ENCODE measurements at places on chromosomes 5 and 9. TPM values are rescaled to one million over a fixed set of nuclear protein-coding genes. Genes with fewer than 3 reads are reported as not detected.

TICAM2 gene
- total RNA-seq = 0.52 TPM

- peak; percentile 17 for DNase-seq
Observed at GRCh38 chr5:72107131-72107900, at the start of gene MAP1B. TSS of gene MAP1B (plus strand) at chr5:72107475. CDS start at chr5:72107532, 57 bp downstream.

DNA sequence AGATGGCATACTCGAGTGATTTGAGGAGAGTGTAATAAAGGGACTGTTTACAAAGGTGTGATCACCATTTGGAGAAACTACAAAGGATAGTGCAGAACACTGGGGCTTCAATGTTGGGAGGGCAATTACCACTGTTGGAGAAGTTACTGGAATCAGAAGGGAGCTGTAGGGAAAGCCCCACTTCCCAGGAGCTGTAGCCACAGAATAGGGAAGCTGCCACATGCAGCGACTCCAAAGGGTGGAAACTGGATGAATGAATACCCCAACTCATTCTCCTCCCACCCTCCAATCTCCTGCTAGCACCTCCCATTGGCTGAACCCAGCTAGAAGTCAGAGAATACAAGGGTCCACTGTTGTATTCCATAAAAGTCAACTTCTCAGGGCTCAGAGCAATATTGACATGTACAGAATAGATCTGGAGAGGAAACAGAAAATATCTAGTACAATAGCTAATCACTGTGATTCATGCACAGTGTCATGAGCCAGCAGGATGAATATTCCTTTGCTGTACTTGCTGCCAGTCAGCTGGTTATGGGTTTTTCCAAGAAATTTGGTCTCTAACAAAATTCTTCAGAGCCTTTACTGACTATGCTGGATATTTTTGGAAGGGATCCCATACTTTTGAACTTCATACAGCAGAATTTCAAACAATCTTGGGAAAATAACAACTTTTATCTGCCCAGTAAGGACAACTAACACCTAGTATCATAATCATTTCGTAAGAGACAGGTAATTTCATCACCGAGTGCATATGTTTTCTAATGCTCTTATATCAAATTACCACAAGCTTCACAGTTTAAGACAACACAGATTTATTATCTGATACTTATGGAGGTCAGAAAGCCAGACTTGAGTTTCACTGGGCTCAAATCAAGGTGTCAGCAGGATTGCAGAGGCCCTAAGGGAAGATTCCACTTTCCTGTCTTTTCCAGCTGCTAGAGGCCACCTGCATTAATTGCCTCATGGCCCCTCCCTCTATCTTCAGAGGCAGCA lies 39.6 kb downstream of the PDCD1LG2 start:
- DNase-seq = no peak

- no peak for DNase-seq
Observed at GRCh38 chr5:14136228-14136627, 6.9 kb upstream of the TRIO start.

- no peak for DNase-seq
Observed at GRCh38 chr5:71013575-71013974, 11.6 kb downstream of the NAIP start.

- DNase-seq = peak; percentile 37
Observed at GRCh38 chr5:586751-587285, 25.3 kb upstream of the CEP72 start.

DNA sequence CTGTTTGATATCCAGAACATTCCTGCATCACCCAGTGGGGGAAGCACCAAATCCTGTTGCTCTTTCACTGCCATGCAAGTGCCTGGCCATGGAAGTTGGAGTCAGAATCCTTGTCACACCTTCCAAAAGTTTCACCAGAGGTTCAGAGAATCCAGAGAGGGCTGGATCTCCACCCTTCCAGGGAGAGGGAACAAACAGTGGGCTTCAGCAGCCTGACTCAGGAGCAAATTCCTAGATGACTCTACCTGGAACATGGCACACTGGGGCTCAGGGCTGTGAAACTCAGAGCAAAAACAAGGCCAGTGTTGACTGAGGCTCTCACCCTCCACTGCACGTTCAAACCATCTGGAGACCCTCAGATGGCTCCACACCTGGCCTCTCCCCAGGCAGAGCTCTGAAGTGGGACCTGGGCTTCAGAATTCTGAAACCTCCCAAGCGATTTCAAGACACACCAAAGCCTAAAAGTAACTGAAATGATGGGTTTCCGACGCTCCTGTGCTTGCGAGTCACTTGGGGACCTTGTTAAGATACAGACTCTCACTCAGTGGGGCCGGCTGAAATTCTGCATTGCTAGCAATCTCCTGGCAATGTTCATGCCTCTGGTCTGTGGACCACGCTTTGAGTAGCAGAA lies 205.9 kb downstream of the AUH start:
- no peak for DNase-seq

DNA sequence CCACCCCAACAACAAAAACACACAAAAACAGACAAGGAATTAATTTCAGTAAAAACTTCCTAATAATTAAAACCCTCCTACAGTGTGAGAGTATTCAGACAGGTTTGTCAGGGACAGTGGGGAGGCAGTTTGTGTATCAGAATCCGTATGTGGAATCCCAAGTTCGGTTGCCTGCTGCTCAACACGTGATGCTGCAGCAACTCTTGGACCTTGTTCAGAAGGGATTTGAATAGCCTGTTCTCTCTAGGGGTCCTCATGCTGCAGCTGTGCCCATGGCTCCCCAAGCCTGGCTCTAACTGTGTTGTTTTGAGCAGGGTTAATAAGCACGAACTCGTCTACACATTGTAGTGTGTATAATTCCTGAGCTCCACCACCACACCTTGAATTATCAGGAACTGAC lies 28.7 kb downstream of the TLE4 start:
- no peak for DNase-seq

IFNA17 gene
- total RNA-seq = not detected

- DNase-seq = no peak
Observed at GRCh38 chr5:137315109-137315508, 184.0 kb downstream of the SPOCK1 start.

DNA sequence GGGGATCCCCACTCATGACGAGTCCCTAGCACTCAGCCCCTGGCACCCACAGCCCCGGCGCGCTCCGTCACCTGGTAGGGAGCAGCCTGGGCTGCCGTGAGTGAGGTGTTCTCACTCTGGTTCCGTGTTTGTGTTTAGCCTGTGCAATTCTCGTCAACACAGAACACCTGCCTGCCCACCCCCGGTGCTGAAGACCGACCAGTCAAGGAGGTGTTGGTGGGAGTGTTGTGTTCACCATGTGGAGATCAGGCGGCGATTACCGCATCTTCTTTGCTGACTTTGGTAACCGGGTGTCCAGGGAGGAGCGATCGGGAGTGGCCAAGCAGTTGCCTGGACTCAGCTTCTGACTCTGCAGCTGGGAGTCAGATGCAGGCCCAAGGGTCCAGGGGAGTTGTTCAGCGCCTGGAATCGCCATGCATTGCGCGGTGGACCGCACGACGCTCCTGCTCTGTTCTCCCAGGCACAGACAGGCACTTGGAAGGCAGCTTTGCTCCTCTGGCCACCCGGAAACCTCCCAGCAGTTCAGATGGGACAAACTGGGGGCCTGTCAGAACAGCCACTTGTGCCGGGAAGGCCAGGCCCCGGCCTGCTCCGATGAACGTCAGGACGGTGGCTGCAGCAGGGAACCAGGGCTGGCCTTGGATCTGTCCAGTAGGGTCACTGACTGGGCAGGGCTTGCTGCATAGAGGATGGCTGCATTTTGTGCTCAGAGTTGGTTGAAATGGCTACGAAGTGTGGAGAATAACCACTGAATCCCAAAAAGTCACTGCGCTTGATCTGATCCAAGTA lies 28.2 kb downstream of the EXOC3 start:
- DNase-seq = no peak

ZNF883 gene
- total RNA-seq = not detected

DNA sequence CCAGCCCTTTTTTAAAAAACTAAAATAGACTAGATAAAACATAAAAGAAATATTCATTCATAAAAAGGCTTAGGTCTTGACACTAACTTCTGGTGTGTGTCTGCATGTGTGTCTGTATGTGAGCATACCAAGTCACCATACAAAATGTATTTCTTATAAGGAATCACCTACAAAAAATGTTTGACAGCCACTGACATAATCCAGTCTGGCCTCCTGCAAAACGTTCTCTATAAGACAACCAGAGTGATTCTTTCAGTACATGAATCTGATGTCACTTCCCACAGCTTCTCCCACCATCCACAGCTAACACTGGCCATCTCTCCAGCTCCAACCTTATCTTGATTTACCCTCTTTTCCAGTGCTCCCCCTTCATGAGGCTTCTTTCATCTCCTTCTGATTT lies 192.3 kb downstream of the TLE1 start:
- no peak for DNase-seq

- no peak for DNase-seq
Observed at GRCh38 chr9:17847908-17848307, 269.0 kb downstream of the SH3GL2 start.

DNA sequence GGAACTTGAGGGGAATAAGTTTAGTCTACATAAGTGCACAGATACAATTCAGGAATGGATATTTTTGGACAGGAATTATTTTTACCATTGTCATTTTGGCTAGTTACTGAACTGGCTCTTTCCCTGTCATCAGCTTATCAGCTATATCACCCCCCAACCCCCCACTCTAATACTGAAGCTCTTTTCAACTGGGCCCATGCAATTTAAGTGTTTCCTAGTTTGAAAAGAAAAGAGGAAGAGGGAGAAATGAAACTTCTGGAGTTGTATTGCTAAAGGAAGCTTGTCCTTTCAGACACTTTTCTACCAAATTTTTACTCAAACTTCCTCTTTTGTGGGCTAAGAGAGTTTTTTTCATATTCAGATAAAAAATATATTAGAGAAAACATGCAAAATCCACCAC lies 18.5 kb upstream of the TIMD4 start:
- no peak for DNase-seq

GRCh38 chr5:133113331-133114061 lies 61.7 kb downstream of the HSPA4 start:
- DNase-seq = no peak
